ENCODE measurements at places on chromosomes 4 and X.
A peak's percentile ranks its signal among the peaks of the same experiment; 100 is the strongest.

DNA sequence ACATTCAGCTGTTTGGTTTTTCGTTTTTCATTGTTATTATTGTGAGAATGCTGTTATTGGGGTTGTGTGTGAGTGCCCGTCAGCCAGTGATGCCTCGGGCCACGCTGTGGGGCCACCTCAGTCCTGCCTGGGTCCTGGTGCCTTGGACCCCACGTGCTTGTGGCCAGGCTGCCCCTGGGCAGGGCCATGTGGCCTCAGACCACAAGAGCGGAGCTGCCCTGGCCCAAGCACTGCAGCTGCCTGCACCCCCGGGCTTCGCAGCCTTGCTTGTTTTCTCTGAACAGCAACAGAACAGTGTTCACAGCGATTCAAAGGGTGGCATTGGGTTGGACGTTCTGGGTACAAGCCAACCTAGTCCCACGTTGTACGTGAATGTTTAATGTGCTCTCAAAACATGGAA is 56.9 kb downstream of the CPLX1 start:
- no peak for DNase-seq

- DNase-seq, result no peak
Measured at GRCh38 chr4:113146876-113147358, 97.5 kb downstream of the ANK2 start.

GRCh38 chr4:154084864-154085263 is 296.0 kb upstream of the SFRP2 start:
- no peak for DNase-seq

- DNase-seq, result no peak
Measured at GRCh38 chr4:113604955-113605354, 156.6 kb downstream of the CAMK2D start.

DNA sequence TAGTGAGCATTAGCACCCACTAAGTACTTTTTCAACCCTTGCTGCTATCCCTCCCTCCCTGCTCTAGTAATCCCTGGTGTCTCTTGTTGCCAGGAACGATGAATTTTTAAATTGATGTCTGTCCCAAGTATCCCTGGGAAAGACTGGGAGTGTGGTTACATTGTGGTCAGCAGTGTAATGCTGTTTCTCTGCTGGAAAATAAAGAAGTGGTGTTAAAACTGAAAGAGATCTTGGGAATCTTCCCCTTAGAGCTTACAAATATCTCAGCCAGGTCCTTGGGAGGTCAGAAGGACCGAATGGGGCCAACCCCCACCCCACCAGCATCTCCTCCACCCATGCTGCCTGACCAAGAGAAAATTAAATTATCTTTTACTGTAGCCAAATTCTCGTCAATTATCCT is 174.5 kb upstream of the MXRA5 start:
- no peak for DNase-seq

DNA sequence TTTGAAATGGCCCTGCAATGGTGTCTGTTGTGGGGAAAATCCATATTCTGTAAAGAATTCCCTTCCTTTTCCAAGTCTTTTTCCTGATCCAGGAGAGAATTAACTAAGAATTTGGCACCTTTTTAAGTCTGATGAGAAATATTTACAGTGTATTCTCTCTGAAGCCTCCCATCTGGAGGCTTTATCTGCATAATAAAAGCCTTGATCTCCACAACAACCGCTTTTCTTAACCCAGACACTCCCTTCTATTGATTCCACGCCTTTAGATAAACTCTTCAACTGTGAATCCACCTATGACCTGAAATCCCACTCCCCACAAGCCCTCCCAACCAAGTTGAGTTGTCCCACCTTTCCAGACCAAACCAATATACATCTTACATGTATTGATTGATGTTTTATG is 43.1 kb upstream of the TMPRSS11E start:
- no peak for DNase-seq

DNA sequence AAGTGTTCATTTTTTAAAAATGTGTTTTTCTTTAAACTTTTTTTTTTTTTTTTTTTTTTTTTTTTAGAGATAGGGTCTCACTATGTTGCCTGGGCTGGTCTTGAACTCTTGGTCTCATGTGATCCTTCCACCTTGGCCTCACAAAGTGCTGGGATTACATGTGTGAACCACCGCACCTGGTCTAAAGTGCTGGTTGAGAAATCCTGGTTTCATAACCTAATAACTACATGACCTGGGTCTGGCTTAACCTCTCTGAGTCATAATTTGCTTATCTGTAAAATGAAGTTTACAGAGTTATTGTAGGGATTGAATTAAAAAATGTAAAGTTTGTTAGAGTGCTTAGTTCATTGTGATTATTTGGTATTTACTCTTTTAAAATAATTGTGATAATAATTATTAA is 5.2 kb downstream of the HSD17B13 start:
- no peak for DNase-seq

GRCh38 chrX:152619897-152620296 is 17.8 kb upstream of the GABRQ start:
- no peak for DNase-seq

- no peak for DNase-seq
Measured at GRCh38 chrX:114970806-114971205, 46.6 kb downstream of the IL13RA2 start.

DNA sequence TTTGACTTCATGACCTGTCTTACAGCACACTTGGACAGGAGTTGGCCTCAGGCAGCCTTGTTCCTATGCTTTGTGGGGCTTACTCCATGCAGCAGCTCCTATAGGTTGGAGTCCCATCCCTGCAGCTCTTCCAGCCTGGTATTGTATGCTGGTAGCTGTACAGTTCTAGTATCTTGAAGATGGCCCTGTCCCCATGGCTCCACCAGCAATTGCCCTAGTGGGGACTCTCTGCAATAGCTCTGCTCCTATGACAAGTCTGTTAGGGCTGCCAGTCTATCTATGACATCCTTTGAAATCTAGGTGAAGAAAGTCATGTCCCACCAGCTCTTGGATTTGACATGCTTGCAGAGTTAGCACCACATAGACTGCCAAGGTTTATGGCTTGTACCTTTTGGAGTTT is 252.6 kb downstream of the ANTXR2 start:
- DNase-seq, result no peak

GRCh38 chr4:99028187-99028586 is 32.7 kb downstream of the METAP1 start:
- DNase-seq, result no peak

DNA sequence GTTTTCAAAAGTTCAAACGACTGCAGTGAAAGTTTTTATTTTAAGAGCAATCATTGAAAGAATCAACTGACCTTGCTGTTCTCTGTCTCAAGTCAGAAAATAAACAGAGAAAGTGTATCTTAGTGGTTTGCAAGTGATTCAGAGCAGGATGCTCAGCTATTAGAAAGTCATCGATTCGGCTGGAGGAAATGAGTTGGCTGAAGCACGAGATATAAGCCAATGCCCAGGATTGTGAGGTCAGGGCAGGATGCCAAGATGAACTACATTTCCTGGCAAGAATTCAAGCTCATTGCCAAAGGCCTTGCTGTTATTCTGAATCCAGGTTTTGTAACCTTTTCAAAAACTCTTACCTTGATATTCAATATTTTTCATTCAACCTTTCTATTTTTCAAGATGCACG is 541.4 kb upstream of the BOD1L1 start:
- no peak for DNase-seq

DNA sequence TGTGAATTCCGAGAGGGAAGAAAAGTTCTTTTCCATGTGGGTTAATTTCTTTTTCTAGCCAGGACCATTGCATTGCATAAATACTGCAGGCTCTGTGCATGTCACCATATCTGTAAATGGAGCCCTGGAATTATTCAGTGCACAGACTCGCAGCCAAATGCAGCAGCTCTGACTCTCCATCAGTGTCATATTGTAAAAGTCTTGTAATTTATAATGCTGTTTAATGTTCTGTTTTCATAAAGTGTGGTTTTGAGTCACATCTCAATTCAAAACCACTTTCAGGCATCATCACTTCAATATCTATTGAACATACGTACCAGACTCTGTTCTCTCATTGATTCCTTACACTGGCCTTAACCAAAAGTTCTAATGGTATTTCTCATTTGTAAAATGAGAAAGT is 193.9 kb upstream of the RPL34 start:
- DNase-seq, result no peak

DNA sequence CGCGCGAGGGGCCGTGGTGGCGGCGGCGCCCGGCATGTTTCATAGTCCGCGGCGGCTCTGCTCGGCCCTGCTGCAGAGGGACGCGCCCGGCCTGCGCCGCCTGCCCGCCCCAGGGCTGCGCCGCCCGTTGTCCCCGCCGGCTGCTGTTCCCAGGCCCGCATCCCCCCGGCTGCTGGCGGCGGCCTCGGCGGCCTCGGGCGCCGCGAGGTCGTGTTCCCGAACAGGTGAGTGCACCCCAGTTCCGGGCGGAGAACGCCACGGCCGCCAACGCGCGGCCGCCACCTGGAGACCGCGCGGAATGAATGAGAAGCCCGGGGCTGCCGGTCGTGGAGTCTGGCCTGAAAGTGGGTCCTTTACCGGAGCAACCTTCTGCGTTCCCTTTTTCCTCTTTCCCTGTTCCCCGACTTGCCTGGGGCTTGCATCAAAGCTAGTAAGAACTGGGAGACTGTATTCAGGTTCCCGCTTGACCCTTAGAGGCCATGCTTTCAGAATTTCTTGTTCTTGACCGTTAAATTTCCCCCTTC is 429 bp downstream of the NOCT start:
- no peak for DNase-seq

DNA sequence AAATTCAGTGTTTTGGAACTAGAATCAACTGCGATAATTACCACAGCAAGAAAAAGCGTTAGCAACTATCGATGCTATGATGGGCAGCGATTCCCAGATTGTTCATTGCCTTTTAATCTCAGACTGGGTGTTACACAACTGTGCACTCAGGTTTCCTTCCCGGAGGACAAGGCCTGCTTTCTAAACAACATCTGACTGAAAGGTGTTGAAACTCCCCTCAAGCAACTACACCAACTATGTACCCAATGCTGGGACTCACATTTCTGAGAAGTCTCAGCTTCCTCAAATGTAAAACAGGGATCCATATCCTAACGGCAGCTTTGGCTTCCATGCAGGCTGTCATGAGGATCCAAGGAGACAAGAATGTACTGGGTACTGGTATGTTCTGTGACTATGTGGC is 8.2 kb downstream of the GABRE start:
- no peak for DNase-seq

DNA sequence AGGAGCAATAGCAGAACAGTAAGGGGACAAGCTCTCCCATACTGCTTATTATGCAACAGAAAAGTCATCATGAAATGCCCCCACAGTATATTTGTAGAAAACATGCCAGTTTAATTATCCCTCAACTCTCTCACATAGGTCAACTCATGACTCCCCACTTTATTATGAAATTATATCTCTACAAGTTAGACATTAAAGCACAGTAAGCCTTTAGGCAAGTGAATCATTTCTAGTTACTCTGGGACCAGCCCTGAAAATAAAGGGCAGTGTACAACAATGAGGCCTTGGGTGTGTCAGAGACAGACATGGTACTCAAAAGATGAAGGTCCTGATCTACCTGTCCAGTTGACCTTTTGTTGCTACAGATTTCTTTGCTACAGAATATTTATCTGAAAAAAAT is 191.9 kb downstream of the FBXW7 start:
- DNase-seq, result no peak

- no peak for DNase-seq
Measured at GRCh38 chrX:1545776-1546408, 8.9 kb upstream of the P2RY8 start.

GRCh38 chr4:126241634-126242033 is 926.9 kb downstream of the FAT4 start:
- no peak for DNase-seq

- no peak for DNase-seq
Measured at GRCh38 chr4:83779103-83780052, 243.5 kb downstream of the GPAT3 start.

- DNase-seq, result no peak
Measured at GRCh38 chr4:171007618-171008390, 805.4 kb upstream of the GALNTL6 start.

GRCh38 chrX:147958291-147958690 is 22.8 kb upstream of the FMR1NB start:
- DNase-seq, result no peak

GRCh38 chr4:14083150-14083549 is 455.6 kb upstream of the BOD1L1 start:
- no peak for DNase-seq

- no peak for DNase-seq
Measured at GRCh38 chr4:61003301-61003700, 196.8 kb upstream of the ADGRL3 start.

DNA sequence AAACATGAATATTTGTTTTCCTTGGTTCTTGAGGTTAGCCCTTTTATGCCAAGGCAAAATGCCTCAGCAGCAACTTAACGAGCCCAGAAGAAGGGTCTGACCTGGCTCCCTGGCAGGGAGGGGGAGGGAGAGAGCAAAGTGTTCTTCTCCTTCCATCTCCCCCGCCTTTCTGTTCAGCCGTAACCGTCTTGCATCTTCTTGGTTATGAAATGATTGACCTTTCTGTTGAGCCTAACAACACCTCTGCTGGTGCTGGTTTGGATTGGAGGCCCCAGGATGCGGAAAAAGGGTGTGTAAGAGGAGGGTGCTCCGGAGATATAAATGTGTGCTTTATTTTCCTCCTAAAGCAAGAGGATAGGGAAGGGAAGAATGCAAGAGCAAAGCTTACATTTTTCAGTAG is 44.7 kb downstream of the PTTG2 start:
- DNase-seq, result no peak

GRCh38 chrX:41728125-41728524 is 4.1 kb downstream of the GPR82 start:
- no peak for DNase-seq

DNA sequence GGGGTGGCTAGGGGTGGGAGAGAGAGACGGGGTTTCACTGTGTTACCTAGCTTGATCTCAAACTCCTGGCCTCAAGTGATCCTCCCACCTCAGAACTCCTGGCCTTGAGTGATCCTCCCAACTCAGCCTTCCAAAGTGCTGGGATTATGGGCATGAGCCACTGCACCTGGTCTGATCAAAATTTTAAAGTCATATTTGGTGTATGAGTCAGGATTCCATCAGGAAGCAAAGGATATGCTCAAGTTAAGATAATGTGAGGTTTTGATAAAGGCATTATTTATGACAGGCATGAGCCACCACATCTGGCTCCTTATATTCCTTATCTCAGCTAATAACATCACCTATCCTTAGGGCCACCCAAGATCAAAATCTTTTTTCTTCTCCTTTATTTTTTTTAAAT is 182.0 kb downstream of the SLC4A4 start:
- no peak for DNase-seq

DNA sequence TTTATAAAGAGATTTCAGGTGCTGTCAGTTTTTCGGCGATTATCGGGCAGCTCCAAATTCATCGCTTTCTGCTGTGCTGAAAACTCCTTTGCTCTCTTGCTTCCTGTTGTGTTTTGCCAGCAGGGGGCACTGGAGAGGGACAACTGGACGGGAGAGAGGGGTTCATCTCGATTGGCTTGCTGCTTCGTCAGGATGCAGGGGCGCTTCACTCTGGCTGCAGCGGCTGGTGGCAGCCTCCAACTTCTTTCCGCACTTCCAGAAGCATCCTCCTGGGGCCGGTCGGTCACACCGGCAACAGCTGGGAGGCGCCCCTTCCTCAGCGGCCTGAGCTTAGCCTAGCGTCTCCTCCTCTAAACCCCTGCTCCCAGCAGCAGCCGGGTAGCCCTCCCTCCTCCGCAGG is 29.5 kb downstream of the MSL3 start:
- peak; percentile 74 for DNase-seq

- no peak for DNase-seq
Measured at GRCh38 chrX:78769946-78770345, 22.4 kb downstream of the LPAR4 start.
